ENCODE measurements at places on chromosomes 1 and 21.

- no peak for DNase-seq
Measured at GRCh38 chr1:36554323-36554628, 71.6 kb upstream of the CSF3R start.

- no peak for DNase-seq
Measured at GRCh38 chr1:68975212-68975933, 478.5 kb upstream of the DEPDC1 start.

GRCh38 chr1:22814176-22815042 is 103.8 kb downstream of the EPHB2 start:
- DNase-seq = no peak

DNA sequence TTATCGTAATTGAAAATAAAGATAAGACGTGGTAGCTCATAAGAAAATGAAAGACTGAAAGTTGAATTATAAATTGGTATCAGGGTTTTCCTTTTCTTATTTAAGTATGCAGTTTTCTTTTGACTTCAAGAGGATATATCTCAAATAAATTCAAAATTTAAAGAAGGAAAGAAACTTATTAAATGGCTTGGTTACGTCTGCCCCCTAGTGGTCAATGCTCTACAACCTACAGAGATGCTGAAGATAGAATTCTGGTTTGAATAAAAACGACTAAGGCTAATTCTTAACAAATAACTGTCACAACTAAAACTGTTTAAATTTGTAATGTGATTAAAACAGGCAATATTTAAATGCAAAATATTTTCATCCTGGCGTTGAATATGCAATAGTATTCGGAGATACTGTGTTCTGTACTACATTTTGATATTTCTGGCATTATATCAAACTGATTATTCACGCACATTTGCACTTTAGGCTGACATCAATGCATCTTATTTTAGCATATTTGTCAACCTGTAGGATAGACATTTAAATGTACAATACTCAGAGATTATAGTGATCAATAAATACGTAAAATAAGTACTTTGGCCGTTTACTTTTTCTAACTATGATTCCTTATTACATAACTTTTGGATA is 26.8 kb downstream of the IFI44 start:
- peak; percentile 51 for DNase-seq

GRCh38 chr21:38930853-38931252 is 125.1 kb downstream of the ETS2 start:
- DNase-seq = no peak

GRCh38 chr1:217781056-217781455 is 149.9 kb downstream of the SPATA17 start:
- DNase-seq = no peak

GRCh38 chr1:206066479-206067171 is 13.7 kb downstream of the RHEX start:
- no peak for DNase-seq

GRCh38 chr21:25323356-25323949 is 283.8 kb downstream of the MRPL39 start:
- no peak for DNase-seq

DNA sequence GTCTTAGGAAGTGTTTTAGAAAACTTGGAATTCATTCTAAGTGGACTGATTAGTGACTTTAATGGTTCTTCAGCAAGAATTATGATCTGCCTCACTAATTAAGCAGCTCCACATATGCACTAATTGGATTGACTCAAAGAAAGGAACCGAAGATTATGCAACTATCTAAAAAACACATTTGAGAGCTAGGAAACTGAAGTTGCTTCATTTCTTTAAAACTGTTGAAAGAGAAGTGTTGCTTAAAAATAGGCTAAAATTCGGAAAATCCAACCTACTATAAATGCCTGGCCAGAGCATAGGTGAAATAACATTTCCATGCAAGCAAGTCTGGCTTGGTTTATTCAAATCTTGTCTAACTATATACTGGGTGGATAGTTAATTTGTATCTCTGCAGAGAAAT is 502.9 kb upstream of the ZRANB2 start:
- no peak for DNase-seq

GRCh38 chr1:160544647-160545046 is 21.6 kb upstream of the SLAMF6 start:
- DNase-seq = peak; percentile 47

GRCh38 chr21:37230632-37231248 is 36.4 kb downstream of the VPS26C start:
- DNase-seq = no peak

DNA sequence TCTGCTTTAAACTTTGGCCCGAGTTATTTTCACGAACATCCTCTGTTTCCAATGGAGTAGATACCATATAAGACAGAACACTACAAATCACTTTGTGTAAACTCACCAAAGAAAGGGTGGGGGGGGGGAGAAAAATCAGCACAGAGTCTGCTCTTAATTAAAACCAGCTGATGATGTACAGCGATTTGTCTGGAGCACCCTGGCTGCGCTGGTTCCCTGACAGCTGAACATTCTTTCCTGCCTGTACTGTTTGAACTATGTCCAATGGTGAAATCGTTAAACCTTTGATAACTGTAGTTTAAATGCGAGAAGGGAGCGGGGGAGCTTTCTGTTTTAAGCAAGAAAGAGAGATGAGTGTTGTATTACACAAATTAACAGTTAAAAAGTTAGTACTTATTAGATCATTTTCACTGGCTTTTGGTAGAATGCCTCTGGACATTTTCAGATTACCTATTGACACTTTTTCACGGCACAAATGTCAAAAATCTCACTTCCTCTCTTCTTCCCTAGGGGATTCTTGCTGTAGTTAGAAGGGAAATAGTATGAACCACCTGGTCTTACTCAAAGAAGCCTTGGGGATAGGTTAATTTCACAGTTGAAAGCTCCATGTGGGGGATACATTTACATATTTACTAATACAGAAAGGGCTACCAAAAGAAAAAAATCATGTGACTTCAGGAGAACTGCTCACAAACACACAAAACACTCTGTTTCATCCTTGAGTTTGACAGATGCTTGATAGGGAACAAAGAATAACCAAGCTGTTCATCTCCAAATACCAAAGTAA is 140.2 kb upstream of the RUNX1 start:
- DNase-seq = no peak

- DNase-seq = no peak
Measured at GRCh38 chr1:236010443-236010842, 54.4 kb downstream of the NID1 start.

- DNase-seq = peak; percentile 78
Measured at GRCh38 chr1:92994105-92994712, 32.9 kb upstream of the DIPK1A start.

- no peak for DNase-seq
Measured at GRCh38 chr1:158830904-158831507, at the start of gene MNDA. MNDA (plus strand) TSS chr1:158831351; CDS start chr1:158842154, 10,803 bp downstream.

- no peak for DNase-seq
Measured at GRCh38 chr21:42421018-42421793, 17.5 kb downstream of the UBASH3A start.

- no peak for DNase-seq
Measured at GRCh38 chr1:36594023-36594422, 111.3 kb upstream of the CSF3R start.

DNA sequence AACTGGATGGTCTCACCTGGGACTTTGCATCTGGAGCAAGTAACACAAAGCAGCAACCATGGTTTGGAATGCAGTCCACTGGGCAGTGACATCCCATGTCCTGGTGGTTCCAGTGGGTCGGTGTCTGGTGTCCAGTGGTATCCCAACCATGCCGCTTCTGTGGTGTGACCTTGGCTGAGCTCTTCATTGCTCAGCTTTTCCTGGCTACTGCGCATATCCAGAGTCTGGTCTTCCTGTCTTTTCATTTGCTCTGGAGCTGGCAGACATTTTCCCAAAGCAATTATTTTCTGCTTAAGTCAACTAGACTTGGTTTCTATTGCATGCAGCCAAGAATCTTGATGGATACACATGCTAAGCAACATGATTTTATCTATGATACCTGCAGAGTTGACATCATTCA is 28.4 kb upstream of the CD2 start:
- no peak for DNase-seq

DNA sequence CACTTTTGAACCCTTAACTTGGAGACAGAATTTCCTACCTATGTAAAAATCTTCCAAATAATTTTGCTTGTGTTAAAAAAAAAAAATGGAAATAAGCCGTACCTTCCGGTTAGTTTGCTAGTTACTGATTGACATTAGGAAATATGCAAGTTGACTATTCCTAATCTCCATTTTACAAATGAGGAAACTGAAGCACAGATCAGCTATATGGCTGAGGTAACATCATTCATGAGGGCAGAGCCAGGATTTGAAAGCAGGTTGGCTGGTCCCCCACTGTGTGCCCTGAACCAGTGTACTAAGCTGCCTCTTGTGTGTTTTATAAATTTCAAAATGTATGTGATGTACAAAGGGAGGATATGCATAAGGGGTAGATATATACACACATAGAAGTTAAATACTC is 29.6 kb downstream of the BACE2 start:
- DNase-seq = no peak

- no peak for DNase-seq
Measured at GRCh38 chr1:87154384-87154783, 174.3 kb upstream of the LMO4 start.

GRCh38 chr1:220363196-220363837 is 91.1 kb upstream of the RAB3GAP2 start:
- no peak for DNase-seq

DNA sequence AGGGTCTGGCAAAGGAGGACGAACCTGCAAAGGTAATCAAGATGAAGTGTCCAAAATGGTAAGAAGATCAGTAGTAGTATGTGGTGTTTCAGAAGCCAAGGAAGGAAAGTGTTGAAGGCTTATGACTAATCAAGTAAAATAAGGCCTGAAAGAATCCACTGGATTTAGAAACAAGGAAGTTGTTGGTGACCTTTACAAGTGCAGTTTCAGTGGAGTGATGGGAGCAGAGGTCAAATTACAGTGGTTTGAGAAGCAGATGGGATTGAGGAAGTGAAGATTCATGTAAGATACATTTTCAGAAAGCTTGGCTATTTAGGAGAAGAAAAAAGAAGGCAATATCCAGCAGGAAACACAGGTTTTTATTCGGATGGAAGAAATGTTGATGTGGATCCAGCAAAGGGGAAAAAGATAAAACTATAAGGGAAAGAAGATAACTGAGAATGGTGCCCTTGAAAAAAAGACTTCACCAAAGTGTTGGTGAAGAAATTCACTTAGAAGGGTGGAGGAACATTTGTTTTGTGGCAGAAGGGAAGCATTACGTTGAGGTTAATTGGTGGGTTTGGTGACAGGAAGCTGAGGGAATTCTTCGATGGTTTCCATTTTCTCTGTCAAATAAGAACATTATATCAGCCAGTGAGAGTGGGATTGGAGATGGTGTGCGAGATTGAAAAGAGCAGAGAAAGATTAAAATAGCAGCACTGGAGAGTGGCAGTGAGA is 2.1 kb downstream of the ARMH1 start:
- DNase-seq = no peak

DNA sequence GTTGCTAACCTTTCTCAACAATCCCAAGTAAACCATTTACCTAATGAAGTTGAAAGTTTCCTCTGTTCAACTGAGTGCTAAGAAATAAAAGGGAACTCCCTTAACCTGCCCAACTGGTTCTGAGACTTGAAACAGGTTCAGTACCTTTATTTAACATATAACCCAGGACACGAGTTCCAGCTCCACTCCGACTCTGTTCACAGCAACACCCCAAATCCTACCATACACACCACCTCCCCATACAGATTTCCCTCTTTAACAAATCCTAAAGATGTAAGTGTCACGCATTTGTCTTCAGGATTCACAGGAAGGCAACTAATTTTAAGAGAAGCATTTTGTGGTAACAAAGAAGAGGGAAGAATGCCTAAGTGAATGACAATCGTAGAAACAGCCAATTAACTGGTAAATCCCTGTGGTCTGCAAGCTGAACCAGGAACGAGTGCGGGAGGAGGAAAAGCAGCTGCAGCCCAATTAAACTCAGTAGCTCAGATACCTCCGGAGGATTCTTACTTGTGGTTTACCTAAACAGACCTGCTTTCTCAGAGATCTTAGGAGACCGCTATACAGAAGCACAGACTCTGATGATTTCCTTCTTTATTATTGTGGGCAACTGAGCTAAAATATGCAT is 134.5 kb upstream of the MAGI3 start:
- DNase-seq = no peak

DNA sequence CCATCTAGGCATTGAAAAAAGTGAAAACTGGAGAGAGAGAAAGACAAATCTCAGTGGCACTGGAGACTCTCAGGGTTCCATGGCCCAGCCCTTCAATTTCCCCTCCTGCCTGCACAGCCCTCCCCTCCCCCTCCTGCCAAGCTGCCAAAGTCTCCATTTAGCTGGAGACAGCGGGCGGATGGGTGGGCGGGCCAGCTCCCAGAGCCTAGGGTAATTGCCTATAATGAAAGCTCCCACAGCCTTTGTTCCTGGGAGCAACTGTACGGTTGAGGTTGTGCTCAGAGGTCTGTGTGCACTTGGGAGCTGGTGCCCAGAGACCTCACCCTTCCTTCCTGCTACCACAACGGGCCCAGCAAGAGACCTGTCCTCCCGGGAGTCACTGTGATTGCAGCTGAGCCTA is 89.6 kb downstream of the NAV1 start:
- DNase-seq = no peak

- DNase-seq = no peak
Measured at GRCh38 chr21:34576041-34576511, 38.8 kb downstream of the RCAN1 start.

GRCh38 chr1:41490911-41491310 is 6.4 kb upstream of the EDN2 start:
- no peak for DNase-seq

DNA sequence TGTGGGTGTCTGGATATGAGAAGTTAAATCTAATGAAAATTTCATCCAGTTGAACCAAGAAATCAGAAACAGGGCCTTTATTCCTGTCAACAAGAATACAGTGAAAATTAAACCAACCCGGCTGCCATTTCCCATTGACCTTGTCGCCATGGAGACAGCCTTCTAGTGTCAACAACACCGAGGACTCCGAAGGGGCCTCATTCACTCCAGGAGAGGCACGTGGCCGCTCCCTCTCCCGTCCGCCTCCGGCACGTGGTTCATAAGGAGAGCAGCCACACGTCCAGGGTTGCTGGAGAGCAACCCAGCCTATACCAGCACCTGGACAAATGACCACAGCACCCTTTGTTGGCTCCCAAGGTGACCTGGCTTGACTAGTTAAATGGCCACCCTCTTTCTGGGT is 120.3 kb upstream of the VAMP3 start:
- DNase-seq = no peak
